Fibroblast of mammary gland (primary cell): ENCODE measurements at places on chromosomes 3 and 15.

GRCh38 chr3:194575484-194576210 lies 57.6 kb downstream of the TMEM44 start:
- DNase-seq = peak; percentile 96

DNA sequence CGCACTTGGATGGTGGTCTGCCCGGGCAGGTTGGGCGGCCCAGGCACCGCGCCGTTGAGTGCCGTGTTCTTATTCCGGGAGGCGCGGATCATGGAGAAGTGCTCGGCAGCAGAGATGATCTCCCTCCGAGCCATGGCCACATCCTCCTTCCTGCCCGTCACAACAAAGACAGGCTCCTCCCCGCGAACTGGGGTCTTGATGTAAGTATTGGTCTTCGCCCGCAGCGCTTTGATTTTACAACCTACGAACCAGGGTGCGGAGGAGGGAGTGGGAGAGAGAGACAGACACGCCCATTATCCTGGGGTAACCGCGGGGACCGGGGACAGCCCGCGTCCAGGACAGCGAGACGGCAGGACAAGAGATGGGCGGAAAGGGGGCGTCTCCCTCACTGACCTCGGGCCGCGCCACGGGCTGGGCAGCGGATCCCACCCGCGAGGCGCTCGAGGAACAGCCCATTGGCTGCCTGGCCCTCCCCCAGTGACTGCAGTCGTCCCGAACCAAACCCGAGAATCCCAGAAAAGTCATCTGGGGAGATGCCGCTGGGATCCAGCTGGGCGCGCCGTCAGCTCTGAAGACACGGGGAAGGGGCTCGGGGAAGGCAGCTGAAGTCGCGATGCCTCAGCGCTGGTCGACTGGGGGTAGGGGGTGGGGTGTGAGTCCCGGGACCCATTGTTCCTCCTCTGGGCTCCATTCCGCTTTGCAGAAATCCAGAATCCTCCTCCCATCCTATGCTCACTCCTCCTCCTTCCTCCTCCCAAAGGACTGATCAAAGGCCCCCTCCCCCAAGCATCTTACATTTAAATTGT lies 1.2 kb downstream of the MEX3B start:
- DNase-seq = peak; percentile 52

DNA sequence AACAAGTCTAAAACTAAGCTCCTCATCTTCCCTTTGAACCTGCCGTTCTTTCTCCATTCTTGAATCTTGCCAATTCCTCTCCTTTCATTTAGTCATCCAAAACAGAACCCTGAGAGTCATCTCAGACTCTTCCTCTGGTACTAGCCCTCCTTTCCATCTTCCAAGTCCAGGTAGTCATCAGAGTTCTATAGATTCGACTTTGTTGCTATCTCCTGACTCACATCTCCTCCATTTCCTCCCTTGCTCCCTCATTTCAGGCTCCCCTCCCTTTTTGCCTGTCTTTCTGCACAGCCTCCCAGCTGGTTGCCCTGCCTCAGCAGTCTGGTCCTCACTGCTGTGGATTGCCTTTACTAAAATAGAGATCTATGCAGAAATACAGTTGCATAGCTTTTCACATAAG lies 4.7 kb downstream of the ATG7 start:
- DNase-seq = no peak

- no peak for DNase-seq
Observed at GRCh38 chr3:30353711-30354467, 252.5 kb upstream of the TGFBR2 start.

DNA sequence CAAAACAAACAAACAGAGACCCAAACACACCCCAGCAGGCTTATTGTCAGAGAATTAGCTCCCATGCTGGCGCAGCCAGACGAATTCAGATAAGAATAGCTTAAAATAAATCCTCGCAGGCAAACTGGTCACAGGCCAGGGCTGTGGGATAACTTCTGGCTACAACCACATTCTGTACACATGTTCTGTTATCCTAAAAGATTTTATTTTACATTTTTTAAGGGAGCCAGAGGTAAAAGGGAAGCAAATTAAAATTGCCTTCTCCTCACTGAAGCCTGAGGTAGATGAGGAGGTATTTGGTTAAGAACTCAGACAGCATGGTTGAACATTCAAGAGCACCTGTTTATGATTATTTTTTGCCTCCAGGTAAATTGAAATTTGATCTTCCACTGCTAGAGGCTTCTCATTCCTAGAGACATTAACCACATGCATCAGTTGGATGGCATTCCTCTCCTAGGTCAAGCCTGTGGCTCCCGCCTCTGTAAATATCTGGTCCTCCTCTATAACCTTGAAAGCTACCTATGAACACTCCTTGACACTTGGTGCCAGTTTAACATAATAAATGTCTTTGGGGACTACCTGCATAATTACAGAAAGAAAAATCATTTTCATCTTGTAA lies 190.3 kb downstream of the SATB1 start:
- DNase-seq = no peak
